ENCODE measurements at places on chromosomes 16 and 17.

DNA sequence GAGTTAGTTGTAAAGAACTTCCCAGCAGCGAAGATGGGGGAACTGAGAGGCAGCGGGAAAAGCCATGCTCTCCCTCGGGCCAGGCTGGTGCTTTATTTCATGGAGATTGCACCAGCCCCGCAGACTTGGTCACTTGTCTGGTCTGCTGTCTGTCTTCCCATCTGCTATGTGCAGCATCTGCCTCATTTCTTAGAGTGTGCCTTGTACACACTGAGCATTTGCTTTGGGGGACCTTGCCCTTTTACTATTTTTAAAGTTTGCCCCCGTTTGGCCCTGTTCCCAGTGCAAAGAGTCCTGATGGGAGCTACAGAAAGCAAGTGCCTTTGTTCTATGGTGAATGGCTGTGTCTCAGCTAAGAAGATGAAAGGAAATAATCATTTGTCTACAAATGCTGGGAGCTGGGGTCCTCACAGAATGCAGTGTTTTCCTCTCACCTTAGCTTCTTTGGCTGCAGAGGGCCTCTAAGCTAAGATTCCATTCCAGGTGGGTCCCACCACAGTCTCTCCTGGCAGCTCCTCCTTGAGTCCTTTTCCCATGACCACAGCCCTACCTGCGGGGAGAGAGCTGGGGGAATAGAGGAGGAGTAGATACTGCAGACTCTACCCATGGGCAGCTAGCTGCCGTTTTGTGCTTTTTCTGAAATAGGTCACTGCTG is 25.1 kb upstream of the CNOT1 start:
- no peak for DNase-seq

- DNase-seq: no peak
These were observed 135.7 kb upstream of the ZFHX3 start for GRCh38 chr16:73183611-73184092.

DNA sequence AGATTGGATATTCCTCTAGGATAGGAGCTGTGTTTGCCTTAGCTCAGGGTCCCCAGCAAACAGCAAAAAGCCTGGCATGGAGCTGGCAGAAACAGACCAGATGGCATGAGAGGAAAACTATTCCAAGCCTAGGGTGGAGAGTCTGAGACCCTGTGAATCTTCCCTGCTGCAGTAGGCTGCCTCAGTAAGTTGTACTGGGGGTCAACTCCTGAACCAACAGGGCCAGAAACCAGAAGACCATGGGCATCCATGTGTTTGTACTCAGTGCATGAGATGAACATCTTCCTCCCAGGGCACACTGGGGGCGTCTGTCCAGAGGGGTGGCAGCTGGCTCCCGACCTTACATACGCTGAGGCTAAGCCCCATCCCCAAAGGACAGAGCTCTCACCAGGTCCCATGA is 214.4 kb downstream of the C16orf78 start:
- DNase-seq: no peak

- DNase-seq: no peak
These were observed 16.4 kb downstream of the TELO2 start for GRCh38 chr16:1509307-1510221.

- DNase-seq: no peak
These were observed 378.0 kb upstream of the CA10 start for GRCh38 chr17:52536489-52536888.

- DNase-seq: no peak
These were observed 286.2 kb upstream of the FOXF1 start for GRCh38 chr16:86224126-86224525.

DNA sequence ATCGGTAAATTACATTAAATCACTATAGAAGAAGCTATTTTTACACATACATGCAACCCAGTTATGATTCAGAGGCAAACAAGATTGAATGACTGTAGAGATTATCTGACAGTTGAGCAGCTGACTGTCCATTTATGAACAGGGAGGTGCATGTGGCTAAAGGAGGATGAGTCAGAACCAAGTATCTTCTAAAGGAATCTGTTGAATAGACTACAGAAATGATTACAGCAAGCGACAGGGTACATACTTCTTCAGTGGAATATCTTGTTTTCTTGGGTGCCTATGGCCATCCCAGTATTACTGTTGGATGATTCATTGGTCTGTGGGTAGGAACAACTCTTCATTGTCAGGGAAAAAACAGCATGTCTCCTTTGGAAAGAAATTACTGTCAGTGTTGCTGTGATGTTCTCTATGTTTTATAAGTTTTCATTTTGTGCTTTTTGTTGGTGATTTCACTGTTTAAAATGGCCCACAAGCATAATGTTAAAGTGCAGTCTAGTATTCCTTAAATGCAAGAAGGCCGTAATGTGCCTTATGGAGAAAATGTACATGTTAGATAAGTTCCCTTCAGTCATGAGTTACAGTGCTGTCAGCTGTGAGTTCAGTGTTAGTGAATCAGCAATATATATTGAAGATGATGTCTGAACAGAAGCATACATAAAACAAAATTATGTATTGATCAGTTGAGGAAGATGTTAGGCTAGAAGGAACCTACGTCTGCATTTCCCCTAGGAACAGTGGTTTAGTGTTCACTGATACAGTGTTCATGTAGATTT is 27.0 kb downstream of the CBFB start:
- DNase-seq: peak; percentile 96

GRCh38 chr16:78227855-78228254 is 128.4 kb downstream of the WWOX start:
- DNase-seq: no peak

DNA sequence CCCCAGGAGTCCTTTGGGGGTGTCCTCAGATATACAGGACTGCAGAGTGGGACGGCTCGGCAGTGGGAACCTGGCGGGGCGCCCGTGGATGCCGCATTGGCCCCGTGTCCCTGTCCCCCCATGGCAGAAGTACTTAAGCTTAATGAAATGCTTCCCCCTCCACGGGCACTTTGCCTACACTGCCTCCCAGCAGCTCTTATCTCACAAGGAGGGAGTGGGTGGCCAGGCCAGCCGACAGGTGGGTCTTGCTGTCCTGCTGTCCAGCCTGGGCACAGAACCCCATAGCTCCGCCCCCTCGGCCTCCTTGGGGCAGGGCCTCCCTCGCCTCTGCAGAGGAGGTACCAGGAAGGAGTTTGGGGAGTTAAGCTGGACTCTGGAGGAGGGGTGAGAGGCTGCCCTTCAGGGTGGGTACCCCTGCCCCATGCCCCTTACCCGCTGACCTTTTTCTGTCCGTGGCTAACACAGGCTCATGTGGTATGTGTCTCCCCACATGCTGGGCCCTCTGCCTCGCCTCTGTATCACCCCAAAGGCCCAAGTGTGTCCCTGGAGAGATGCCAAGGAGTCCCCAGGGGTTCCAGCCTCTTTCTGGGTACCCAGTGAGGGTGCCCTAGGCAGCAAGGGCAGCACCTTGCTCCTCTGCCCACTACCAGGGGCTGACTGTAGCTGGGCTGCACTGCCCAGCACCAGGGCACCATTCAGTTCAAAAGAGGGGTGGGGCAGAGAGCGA is 8.7 kb downstream of the THRA start:
- no peak for DNase-seq

DNA sequence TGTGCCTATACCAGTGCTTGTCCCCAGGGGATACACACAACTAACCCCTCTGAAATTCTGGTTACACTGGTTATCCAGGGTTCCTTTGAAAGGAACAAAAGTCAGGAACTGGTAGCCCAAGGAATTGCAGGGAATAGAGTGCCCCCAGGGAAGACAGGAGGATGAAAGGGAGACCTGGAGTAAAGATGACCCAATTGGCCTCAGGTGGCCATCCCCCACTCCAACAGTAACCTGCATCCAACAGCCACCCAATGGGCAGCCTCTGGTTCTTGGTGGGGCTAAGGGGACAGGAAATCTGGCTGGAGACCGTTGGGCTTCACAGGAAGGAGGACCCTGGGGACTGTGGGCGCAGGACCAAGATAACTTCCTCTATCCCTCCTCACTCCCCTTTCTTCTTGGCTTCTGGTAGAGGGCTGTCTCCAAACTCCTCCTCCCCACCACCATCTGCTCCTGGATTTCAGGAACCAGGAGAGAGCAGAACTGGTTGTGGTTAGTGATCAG is 826 bp upstream of the MPO start:
- DNase-seq: no peak

DNA sequence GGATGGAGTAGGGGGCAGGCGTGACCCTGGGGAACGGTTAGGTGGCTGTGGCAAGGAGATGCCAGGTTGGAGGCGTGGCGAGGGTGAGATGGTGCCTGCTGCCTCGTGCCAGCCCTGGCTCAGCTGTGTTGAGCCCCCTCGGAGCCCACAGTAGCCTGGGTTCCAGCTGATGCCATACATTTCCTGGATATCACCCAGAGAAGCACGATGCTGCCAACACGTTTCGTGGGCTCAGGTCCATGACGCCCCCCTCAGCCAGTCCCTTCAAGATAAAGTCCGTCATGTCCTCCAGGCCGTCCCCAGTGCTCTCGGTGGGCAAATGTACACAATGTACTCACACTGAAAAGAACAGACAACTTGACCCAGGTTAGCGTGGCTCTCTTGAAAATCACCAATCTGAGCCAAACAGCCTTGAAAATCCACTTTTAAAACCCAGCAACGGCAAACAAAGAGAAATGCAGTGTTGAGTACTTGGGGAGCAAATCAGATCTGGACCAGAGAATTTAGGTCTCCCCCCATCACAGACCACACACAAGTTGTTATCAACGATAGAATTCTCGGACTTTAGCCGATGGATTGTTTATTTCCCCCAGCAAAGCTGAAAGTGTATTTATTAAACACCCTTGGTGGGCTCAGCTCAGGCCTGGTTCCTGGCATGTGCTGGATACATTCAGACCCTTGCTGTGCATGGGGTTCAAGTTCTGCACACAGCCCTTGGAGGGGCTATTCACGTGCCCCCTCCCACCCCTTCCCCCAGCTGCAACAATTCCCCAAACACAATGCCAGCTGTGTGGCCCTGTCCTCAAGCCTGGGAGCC is 102.8 kb upstream of the PLCG2 start:
- DNase-seq: no peak

DNA sequence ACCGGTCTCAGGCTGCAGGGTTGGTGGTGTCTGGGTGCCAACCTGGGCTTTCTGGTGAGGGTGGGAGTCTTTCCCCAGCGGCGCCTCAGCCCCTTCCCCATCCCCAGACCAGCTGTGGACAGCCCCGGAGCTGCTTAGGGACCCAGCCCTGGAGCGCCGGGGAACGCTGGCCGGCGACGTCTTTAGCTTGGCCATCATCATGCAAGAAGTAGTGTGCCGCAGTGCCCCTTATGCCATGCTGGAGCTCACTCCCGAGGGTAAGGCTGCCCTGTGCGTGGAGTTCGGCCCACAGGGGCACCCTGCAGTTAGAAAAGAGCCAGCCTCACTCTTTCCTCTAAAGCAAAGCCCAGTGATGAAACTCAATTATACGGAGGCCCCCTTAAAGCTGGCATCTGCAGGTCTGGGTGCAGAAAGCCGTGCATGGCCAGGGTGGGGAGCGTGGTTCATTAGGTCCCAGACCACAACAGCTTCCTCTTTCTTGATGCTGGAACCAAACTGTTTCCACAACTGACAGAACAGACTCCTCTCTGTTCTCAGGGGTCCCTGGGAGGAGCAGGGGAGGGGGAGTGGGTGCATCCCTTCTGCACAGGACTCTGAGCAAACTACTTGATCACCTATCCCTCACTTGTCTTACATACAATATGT is 10.7 kb downstream of the GUCY2D start:
- no peak for DNase-seq

DNA sequence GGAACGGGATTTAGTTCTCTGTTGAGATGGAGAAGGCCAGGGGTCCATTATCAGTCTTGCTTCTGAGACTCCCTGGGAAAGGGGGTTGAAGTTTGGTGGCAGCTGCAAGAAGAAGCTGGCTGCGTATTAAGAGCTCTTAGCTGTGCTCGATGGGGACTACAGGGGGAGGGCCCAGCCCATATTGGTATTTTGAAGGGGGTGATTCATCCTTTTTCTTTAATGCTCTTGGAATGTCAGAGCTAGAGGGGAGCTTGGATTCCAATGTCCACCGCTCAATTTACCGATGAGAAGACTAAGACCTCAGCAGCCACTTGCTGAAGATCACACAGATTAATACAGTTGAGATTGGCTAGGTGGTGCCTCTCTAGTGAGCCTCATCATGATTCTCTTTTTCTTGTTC is 5.0 kb downstream of the NOG start:
- no peak for DNase-seq

DNA sequence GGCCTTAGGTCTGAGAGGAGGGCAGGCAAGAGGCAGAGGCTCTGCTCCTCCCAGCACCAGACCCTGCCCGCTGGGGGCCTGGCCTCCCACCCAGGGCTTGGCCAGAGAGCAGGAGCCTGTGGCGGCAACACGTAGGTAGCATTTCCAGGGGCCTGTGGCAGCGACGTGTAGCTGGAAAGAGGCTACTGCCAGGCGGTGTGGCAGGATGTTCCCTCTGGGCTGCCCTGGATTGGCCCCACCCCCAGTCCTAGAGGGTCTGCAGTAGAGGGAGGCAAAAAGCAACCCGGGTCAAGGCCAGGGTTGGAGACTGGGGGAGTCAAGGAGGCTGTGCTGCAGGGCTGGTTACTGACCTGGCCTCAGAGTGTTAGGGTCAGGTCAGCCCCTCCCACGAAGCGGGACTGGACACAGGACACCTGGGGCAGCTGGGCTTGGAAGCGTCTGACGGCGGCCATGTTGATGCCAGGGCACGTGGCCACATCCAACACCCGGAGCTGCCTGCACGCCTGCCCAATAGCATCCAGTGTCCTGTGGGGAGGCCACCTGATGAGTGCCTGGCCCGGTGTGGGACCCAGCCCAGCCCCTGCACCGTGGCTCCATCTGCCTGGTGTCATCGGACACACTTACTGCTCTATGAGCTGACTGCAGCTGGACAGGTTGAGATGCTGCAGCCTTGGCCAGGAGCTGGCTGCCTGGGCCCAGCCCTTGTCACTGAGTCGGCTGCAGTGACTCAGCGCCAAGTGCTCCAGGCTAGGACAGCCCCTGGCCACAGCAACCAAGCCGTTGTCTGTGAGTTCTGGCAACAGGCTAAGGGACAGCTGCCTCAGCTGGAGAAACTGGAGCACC is 8.5 kb downstream of the ELMO3 start:
- DNase-seq: no peak

DNA sequence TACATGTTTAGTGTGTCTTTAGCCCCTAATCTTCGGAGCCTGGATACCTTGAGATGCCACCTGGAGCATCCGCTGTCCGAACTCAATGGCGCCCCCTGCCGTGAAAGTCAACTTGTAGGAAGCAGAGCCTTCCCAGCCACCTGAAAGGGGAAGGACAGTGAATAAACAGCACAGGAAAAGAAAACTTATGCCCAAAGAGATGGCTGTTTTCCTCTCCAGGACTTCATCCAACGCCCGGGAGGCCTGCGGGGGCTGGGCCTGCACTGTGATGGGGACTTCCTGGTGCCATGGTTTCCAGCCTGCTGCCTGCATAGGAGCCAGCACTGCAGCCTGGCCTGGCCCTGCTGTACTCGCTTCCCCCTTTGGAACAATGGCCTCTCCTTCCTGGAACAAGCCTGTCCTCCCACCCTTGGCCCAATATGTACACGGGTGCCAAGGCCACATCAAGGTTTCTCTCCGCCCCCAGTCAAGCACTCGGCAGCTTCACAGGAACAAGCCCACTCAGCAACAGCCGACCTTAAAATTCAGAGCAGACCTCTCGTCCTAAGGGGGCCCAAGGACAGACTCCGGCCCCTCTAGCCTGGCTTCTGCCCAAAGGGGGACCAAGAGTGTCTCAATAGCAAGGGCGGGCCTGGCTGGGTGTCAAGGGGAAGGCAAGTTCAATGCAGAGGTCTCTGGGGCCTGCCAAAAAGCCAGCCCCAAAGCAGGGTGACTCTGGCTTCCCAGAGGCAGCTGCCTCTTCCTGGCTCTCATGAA is 4.5 kb upstream of the UNC13D start:
- DNase-seq: no peak

GRCh38 chr16:55824473-55825000 is 8.4 kb downstream of the CES1 start:
- DNase-seq: no peak

GRCh38 chr16:2895813-2896212 is 12.8 kb downstream of the FLYWCH2 start:
- no peak for DNase-seq

- DNase-seq: no peak
These were observed 364.4 kb downstream of the C16orf95 start for GRCh38 chr16:86952769-86953168.

Data from AG04449 (cell line).